ENCODE measurements at places on chromosomes 16 and 17. TPM values are rescaled to one million over a fixed set of nuclear protein-coding genes. Genes with fewer than 3 reads are reported as not detected.

Gene CDK3
- 3.5 TPM for total RNA-seq

Gene CACNG1
- not detected for total RNA-seq

Gene KIAA0513
- total RNA-seq = 7.6 TPM

Gene TRIM72
- total RNA-seq = not detected

Gene FOXC2
- 5.5 TPM for total RNA-seq

Gene MEIOC
- under 0.01 TPM for total RNA-seq

Gene CLEC19A
- not detected for total RNA-seq

Gene NSF
- total RNA-seq = 28.2 TPM

Gene LPO
- total RNA-seq = not detected

Gene SPEM1
- not detected for total RNA-seq

Gene ZNF75A
- 11.6 TPM for total RNA-seq

Gene ATXN1L
- 5.5 TPM for total RNA-seq

Gene TOM1L1
- 12.3 TPM for total RNA-seq
